ENCODE measurements at places on chromosomes 16 and 17.

GRCh38 chr17:8341456-8341855 lies 1.8 kb downstream of the ODF4 start:
- DNase-seq = peak; percentile 80

DNA sequence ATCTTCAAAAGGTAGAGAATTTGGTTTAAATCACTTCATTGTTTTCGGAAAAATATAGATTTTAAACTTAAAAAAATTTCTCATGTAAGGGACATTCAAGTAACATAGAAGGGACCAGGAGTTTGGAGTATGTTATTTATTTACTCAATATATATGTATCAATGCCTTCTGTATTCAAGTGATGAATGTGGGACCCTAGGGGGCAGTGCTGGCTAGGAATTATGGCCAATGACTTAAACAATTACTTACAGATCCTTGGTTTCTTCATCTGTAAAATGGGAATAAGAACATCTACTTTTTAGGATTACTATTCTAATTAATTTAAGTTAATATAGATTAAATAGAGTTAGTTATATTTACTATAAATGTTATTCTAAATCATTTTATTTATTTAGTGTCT lies 886.3 kb upstream of the RBFOX1 start:
- peak; percentile 26 for DNase-seq

DNA sequence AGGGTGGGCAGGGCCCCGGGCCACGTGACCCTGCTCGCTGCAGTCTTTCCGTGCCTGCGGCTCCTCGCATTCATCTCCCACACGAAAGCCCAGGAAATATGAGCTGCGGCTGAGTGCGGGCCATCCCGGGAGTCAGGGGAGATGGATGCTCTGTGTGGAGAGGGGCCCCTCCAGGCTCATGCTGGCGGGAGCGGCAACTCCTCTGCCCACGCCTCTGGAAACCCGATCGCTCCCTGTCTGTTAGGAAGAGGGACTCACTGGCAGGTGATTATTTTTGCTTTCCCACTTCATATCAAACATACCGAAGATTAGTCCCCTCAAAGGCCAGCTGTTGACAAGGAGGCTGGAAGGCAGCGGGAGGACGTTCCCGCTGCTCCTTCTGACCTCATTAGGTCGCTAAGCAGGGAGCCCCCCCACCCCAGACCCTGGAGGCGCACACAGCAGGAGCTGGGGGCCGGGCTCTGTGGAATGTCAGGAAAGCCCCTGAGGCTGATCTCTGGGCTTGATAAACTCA lies 228.5 kb downstream of the FOXL1 start:
- DNase-seq = peak; percentile 82

- no peak for DNase-seq
Observed at GRCh38 chr16:68422396-68422960, 25.8 kb downstream of the SMPD3 start.

- DNase-seq = peak; percentile 80
Observed at GRCh38 chr16:22813948-22814710, at the start of gene HS3ST2. HS3ST2 (plus strand) TSS chr16:22814162; CDS start chr16:22814611, 449 bp downstream.

GRCh38 chr17:62693616-62694409 lies 66.3 kb downstream of the MRC2 start:
- DNase-seq = no peak

GRCh38 chr16:29743827-29744531 lies 1.8 kb downstream of the C16orf54 start:
- DNase-seq = no peak

- DNase-seq = peak; percentile 88
Observed at GRCh38 chr17:78381601-78382232, 3.3 kb downstream of the PGS1 start.

DNA sequence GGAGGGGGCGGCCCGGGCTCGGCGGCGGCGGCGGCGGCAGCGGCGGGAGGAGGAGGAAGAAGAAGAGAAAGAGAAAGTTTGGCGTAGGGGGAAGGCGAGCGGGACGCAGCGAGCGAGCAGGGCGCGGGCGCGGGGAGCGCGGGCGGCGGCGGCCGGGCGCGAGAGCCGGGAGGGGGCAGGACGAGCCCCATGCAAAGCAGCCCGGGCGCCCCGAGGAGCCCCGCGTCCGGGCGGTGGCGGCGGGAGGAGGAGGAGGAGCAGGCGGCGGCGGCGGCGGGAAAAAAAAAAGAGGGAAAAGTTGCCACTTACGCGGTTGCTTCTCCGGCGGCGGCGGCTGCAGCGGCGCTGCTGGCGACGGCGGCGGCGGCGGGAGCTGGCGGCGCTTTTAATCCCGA lies 10.3 kb upstream of the ZFHX3 start:
- no peak for DNase-seq

- DNase-seq = no peak
Observed at GRCh38 chr16:13269905-13270528, 368.6 kb downstream of the SHISA9 start.

- no peak for DNase-seq
Observed at GRCh38 chr17:40912486-40913210, 24.8 kb downstream of the KRT23 start.

- peak; percentile 94 for DNase-seq
Observed at GRCh38 chr17:43368740-43369506, 29.9 kb upstream of the ARL4D start.

GRCh38 chr16:14514967-14515366 lies 115.1 kb downstream of the PARN start:
- no peak for DNase-seq
